ENCODE measurements at places on chromosomes 1 and 21.

DNA sequence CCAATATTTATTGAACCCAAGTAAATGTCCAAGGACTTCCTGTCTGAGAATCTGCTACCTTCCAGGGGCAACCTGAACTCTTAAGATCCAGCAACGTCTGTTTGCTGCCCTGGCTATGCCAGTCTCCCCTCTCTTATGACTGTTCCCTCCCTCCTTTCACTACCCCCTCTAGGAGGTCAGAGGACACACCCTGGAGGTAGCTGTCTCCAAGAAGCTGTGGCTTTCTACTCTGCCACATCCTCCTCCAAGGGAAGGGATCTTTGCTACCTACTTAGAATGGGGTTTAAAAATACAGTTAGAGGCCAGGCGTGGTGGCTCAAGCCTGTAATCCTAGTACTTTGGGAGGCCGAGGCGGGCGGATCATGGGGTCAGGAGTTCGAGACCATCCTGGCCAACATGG is 3.6 kb upstream of the SMPDL3B start:
- no peak for ATAC-seq

DNA sequence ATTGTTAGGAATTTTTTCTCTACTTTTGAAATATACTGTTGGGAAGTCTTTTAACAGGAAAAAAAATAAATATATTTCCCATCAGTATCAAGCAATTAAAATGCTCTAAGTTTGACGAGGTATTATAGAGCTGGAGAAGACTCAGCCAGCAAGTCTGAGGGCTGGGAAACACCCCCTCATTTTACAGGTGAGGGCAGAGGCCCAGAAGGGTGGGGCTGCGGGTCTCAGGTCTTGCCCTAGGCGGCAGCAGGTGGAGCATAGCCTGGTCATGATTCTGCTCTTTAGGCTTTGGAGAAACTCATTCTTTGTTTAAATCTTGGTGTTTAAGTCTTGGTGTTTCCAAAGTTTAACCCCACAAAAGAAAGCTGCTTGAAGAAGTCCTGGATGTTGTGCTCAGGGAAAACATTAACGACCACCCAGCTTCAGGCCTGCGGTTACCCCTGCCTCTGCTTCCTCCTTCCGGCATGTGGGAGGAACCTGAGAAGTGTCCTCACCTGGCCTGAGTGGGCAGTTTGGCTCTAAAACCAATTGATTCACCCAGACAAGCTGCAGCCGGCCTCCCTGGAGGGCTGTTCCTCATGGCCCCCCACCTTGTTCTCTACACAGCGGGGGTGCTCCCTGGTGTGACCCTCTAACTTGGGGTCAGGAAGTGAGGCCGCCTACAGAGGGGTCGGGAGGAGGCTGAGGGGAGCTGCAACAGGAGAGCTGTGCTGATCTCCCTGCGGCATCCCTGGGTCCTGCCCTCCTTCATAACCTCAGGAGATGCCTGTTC is 41.7 kb downstream of the OLFML2B start:
- ATAC-seq, result no peak

- no peak for ATAC-seq
Observed at GRCh38 chr1:14778898-14779865, 180.7 kb downstream of the KAZN start.

GRCh38 chr1:70034403-70034802 is 171.0 kb downstream of the LRRC40 start:
- no peak for ATAC-seq

DNA sequence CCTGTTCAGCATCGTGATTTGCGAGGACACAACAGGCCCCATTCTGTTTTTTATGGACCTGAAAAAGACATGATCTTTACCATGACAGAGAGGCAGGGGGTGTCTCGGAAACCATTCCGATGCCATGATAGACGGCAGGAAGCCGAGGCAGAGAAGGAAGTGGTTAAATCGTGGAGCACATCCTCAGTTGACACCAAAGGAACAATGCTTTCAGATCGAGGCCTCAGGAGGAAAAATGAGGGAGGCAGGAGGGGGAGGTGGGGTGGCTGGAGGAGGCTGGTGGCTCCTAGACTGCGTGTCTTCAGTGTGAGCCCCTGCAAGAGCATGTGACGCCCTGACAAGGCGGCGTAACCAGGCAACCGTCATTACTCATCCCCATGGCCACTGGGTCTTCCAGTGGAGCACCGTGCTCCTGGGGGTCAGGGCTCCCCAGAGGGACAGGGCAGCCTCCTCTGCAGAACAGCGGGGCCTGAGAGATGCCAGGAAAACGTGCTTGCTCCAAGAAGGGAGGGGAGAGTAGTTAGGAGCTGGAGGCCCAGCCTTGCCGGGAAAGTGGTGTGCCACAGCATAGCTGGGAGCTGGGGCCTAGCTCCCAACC is 172.8 kb upstream of the TMEM51 start:
- no peak for ATAC-seq

DNA sequence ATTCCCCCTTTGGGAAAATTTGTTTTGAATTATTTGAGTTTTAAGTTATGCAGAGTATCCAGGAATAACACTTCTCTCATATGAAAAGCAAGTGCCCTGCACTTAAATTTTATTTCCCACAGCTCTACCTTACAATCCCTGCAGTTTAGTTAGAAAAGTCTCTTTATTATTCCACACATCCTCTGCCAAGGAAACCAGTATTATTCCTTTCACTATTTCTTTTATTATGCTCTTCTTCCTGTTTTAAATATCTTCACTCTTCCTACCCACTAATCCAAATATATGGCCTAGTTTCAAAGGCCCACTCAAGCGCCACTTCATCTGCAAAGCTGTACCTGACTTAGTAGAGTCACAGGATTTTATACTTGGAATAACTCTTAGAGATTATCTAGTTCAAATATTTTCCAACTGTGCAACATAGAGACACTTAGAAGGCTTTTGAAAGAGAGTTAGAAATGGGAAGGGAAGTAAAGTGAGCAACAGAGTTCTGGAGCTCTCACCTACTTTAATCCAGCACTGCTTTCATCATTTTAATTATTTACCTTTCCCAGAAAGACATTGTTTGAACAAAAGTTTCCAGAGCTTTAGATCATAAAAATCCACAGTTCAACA is 97.2 kb upstream of the LYPLAL1 start:
- ATAC-seq, result no peak

All from activated CD4-positive, CD25-positive, alpha-beta regulatory T cell treated with anti-CD3 and anti-CD28 coated beads, Interleukin-2, amount 50 U/mL, for 24 hours (primary cell).